Suppressor macrophage (primary cell): ENCODE measurements at places on chromosomes 11 and 22.

DNA sequence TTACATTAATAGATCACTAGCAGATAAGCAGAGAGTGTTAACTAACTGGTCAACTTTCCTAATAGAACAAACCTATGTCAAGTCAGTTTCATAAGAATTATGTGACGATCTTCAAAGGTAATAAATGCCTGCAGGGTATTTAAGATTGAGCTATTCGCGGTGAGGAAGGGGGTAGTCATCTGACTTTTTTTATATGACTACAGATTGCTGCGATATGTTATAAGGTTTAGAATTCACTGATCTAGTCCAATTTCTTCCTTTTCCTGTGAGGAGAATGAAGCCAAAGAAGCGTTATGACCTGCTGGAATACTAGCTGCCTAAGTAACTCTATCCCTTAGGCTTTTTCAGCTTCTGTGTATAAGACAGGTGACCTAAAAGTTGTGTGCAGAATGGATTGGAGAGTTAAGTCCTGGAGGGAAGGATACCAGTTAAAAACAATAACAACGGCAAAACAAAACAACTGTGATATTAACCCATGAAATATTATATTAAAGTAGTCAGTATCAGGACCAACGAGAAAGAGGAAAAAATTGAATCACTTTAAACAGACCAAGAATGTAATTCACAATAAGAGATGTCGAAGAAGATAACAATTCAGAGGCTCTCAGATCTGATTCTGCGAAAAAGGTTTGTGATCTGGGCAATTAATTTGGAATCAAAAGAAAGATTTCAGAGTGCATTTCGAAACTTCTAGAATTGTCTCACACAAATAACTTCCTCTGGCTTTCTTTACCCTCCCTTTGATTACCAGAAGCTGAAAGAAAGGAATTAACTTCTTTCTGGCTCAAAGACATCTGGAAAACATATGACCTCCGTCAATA lies 630 bp downstream of the CASP4 start:
- peak; percentile 12 for DNase-seq

DNA sequence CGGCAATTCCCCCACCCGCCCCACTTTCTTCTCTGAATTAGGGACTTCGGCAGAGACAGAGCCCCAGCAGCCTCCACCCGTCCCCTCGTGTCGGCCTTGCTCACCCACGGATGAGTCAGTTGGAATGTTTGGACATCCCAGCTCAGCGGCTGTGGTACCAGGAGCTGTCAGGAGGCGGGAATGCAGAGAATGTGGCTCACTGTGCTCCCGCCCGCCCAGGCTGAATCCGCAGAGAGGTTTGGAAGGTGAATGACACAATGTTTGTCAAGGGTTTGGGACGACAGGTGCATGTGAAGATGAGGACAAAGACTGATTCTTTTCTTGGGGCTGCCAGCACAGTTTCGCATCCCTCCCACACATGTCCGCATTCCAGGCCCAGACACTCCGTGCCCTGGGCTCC lies 39.6 kb downstream of the LIF start:
- peak; percentile 50 for DNase-seq

GRCh38 chr11:111427471-111427912 lies 48.4 kb upstream of the POU2AF1 start:
- DNase-seq = no peak

GRCh38 chr22:49689255-49689770 lies 138.4 kb downstream of the BRD1 start:
- no peak for DNase-seq

- no peak for DNase-seq
These were observed 179.4 kb downstream of the NTM start for GRCh38 chr11:131549770-131550169.

GRCh38 chr11:11279956-11280689 lies 72.9 kb downstream of the CSNK2A3 start:
- DNase-seq = no peak

DNA sequence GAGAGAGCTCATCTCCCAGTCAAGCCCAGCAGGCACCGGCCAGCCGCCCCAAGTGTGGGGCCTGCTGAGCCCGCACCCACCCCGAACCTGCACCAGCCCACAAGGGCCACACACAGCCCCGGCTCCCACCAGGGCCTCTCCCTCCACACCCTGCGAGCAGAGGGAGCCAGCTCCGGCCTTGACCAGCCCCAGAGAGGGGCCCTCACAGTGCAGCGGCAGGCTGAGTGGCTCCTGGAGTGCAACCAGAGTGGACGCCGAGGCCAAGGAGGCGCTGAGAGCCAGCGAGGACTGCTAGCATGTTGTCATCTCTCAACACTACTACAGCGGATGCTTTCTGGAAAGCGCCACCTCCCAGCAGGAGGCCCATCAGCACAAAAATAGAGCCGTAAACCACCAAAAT lies 10.9 kb downstream of the DEFB108B start:
- no peak for DNase-seq

DNA sequence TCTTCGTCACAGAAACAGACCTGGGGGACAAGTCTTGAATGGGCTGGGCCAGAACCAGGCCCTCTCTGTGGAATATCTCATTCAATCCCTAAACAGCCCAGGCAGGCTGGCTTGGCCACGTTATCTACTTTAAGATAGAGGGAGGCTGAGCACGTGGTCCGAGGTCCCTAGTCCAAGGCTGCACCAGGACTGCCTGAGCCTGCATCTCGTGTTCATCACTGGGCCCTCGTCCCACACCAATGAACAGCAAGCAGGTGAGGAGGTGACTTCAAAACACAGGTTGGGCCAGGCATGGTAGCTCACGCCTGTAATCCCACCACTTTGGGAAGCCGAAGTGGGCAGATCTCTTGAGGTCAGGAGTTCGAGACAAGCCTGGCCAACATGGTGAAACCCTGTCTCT lies 20.3 kb upstream of the FGF3 start:
- no peak for DNase-seq

DNA sequence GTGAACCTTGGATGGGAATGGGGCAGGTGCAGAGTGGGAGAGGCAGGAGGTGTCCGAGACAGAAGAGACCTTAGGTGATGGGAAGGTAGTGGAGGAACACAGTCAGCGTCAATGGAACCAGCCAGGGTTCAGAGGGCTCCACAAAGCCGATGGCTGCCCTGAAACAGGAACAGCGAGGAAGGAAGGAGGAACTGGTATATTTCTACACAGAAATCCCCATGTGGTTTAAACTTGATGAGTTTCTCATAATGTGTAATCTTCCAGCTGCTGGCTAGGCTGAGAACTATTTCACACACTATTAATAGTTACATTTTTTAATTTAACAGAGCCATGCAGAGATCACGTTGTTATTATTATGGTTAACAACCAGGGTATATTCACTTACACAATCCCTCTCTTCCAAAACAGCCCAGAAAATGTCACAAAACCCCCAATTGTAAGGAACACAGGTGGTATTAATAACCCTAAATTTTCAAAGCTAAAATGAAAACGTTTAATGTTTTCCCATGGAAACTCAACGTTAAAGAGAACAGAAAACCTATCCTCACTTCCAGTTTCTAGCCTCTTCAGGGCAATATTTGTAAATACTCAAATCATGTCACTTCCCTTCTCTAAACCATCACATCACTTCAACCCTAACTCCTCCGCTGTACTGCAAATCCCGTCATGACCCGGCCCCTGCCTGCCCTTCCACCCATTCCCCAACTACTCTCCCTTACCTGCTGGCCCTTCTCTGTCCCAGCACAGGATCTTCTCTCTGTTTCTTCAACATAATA lies 74.5 kb upstream of the ARFGAP3 start:
- peak; percentile 92 for DNase-seq

DNA sequence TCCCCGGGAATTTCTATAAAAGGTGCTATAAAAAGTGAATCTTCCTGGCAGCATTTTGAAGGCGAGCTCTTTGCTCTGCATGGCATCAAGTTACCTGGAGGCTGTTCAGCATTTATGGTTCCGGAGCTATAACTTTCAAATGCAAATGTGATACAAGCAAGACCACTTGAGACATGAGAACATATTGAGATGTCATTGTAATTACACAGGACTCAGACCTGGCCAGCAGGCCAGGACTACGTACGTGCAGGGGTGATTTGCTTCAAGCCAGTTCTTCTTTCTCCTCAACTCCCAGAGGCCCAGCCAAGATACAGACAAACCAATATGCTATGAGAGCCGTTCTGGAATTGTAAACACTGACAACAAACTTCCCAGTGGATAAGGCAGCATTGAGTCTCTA lies 227.4 kb upstream of the FAT3 start:
- no peak for DNase-seq

- DNase-seq = no peak
These were observed 100.2 kb upstream of the CHRM4 start for GRCh38 chr11:46491661-46492330.

- DNase-seq = no peak
These were observed 24.2 kb upstream of the ST3GAL4 start for GRCh38 chr11:126331286-126331685.

DNA sequence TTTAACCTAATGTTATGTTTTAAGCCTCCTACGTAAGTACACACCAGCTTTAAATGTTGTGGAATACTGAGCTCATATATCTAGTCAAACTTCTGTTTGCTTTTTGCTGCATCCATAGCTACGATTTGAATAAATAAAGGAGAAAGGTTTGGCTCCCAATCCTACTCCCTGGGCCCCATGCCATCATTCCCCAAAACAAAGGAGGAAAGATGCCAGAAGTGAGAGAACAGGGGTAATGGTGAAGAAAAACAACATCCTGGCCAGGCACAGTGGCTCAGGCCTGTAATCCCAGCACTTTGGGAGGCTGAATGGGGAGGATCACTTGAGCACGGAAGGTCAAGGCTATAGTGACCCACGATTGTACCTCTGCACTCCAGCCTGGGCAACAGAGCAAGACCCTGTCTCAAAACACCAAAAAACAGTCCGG lies 26.5 kb downstream of the SCGB1A1 start:
- no peak for DNase-seq

DNA sequence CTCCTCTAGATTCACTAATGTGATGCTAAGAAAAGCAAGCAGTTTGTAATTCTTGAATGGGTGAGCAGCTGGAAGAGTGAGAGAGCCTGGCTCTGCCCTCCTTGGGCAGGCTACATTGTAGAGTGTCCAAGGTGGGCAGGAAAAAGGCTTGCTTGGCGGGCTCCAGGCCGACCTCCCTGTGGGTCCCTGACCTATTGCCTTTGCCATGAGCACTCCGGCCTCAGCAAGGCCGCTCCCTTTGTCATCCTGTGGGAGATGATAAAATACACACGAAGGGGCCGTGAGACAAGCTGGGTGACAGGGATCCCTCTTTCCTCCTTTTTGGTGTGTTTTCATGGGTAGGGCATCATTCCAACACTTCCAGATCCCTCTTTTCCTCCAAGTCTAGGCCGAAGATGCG lies 41.8 kb downstream of the TIMP3 start:
- no peak for DNase-seq

DNA sequence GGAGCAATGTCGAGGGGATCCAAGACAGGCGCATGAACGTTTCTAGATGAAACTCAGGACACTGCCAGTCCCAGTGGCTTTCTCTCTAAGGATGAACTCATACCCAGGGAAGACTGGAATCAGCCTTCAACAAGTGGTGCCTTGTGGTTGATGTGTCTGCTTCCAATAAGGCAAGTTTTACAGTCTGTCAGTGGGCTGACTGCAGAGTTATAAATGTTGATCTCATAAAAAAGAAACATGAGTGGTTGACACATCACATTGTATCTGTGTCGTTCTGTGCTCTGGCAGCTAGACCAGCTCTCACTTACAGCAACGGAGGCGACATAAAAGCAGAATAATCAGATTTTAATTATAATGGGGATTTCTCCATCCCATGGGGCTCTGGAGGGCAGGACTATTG lies 96.7 kb downstream of the SNX19 start:
- DNase-seq = no peak
